Activated CD4-positive, CD25-positive, alpha-beta regulatory T cell treated with anti-CD3 and anti-CD28 coated beads, Interleukin-2, amount 50 U/mL, for 24 hours (primary cell): ENCODE measurements at places on chromosomes 2 and 18.

- no peak for ATAC-seq
These were observed 9.1 kb upstream of the TLK1 start for GRCh38 chr2:171169839-171170238.

- no peak for ATAC-seq
These were observed 233.4 kb upstream of the COPS8 start for GRCh38 chr2:236852100-236852976.

DNA sequence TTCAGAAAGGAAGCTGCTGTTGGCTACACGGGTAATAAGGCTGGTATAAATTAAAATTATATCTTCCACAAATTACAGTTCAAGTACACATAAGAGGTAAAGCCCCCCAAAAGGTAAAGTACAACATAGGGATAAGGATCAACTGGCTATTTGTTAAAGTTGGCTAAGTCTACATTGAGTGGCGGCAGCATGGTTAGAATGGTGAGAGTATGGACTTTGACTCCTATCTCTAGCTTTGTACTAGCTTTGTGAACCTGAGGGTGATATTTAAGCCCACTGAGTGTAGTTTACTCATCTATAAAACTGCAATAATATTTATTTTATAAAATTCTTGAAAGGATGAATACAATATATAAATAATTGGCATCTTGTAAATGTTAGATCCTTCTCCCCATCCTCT lies 542.8 kb downstream of the DSC3 start:
- ATAC-seq = no peak

DNA sequence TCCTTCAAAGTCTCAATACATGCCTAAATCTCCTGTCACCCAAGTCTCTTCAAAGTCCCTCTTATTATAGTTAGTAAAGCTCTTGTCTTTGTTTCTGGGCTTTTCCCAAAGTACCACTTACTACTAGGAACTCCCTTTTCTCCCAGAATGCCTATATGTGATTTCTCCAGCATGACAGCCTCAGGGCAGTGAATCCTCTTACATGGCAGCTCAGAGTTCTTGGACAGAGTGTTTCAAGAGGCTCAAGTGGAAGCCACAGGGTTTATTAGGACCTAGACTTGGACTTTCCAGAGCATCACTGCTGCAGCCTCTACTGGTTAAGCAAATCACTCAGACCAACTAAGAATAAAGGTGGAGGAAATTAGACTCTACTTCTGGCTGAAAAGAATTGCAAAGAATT lies 98.9 kb downstream of the CSRNP3 start:
- ATAC-seq = no peak

- no peak for ATAC-seq
These were observed 639.3 kb downstream of the ADCYAP1 start for GRCh38 chr18:1544016-1544415.

GRCh38 chr2:49029406-49029805 lies 124.9 kb downstream of the FSHR start:
- no peak for ATAC-seq

DNA sequence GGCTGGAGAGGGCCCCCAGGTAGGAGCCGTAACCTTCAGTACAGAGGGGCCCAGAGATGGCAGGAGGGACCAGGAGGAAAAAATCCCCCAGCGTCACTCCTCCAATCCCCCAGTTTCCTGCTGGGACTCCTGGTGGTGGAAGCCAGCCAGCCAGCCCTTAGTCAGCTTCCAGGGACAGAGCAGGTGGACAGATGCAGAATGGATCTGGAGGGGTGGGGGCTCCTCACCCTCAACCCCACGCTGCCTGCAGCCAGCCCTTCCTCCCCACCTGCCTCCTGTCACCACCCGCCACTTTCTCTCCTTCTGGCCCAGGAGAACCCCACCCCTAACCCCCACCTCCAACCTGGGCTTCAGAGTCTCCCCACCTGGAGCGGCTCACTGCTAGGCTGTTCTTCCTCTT lies 21.1 kb downstream of the EMX1 start:
- no peak for ATAC-seq

GRCh38 chr2:130768191-130768855 lies 13.0 kb downstream of the AMER3 start:
- ATAC-seq = no peak

DNA sequence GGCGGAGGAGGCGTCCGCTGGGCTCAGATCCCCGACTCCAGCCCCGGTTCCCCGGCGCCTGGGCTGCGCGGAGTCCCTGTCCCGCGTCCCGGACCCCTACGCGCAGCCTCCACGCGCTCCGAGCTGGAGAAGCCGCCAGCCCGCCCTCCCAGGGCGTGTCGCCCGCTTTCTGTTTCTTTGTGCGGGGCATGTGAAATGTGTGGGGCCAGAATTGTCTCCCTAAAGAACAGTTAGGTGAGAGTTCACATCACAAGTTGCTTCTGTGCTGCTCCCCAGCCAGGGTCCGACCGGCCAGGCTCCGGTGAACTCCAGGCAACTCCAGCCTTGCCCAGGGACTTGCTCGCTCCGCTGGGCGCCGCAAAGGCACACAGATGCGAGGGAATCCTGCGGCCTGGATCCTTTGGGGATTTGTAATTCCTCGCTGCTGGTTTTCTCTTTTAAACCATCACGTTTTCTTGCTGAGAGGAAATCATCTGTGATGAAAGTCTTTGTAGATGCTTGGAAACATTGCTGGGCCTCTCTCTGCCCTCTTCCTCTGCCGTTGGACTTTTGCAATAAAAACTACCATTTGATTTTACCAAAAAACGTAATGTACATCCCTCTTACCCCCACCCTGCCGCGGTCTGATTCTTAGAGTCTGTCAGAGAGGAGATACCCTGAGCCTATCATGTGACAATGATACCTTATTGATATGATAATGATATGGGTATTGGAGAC lies 631 bp downstream of the GYPC start:
- ATAC-seq = peak; percentile 43

GRCh38 chr2:96874198-96874831 lies 4.4 kb upstream of the SEMA4C start:
- peak; percentile 59 for ATAC-seq

GRCh38 chr2:85548608-85548900 lies 9.6 kb downstream of the MAT2A start:
- no peak for ATAC-seq

DNA sequence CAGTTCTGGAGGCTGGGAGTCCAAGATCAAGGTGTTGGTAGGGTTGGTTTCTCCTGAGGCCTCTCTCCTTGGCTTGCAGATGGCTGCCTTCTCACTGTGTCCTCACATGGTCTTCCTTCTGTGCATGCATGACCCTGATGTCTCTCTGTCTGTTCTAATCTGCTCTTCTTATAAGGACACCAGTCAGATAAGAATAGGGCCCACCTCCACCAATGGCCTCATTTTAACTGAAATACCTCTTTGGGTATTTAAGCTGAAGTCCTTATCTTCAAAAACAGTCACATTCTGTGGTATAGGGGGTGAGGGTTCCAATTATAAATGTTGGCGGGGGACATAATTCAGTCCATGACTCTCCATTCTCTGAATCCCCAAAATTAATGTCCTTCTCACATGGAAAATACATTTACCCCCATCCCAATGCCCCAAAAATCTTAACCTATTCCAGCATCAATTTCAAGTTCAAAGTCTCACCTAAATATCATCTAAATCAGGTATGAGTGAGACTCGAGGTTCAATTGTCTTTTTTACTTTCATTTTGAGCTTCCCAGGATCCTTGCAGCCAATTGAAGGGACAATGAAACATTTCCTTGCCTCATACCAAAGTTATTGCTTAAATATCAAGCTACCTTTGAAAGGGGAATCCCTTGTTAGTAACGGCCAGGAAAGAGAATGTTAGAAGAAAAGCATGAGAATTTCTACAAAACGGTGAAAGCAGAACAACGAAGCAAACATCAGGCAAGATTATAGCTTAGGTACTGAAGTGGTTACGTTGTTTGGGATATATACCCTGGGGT lies 20.6 kb upstream of the CNOT11 start:
- ATAC-seq = no peak

DNA sequence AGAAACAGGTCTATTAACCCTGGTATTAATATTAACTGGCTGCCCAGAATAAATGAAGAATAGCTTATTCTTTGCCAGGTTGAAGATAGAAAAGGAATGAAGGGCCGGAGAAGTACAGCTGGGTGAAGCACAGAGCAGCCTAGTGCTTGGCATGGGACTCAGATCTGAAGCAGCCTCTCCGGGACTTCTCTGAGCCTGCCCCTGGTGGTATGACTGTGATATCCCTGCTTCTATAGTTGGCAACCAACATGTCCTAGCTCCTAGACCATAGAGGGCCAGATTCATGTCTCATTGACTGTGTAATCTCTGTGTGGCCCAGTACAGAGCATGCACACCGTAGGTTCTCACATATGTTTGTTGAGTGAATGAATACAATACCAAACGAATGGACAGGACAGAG lies 107.8 kb downstream of the MSH2 start:
- no peak for ATAC-seq

DNA sequence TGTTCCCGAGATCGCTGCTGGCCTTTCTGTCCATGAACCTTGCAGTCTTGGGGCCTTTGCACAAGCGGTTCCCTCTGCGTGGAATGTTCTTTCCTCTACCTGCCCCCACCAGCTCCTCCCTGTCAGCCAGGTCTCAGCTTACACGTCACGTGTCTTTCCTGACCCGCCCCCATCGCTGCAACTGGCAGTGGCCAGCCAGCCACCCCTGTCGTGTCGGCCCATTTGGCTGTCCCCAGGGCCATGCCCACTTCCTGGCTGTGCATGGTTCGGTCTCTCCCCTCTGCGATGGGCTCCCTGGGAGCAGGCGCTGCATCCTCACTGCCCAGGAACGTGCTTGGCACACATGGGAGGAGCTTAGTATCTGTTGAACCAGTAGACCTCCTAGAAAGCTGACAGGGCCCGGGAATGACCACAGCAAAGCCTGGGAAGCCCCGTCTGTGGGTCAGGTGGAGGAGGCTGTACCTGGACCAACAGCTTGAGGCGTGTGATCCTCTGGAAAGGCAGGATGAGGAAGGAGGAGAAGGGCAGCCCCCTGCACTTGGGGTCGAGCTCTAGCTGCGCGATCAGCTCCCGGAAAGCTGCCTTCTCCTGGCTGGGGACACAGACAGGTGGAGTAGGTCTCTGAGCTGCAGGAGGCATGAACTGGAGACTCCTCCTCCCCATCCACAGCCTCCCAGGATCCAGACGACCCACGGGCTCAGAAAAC lies 21.0 kb downstream of the SNORC start:
- no peak for ATAC-seq

GRCh38 chr2:148459377-148459778 lies 185.2 kb upstream of the EPC2 start:
- no peak for ATAC-seq

GRCh38 chr2:224951723-224952481 lies 90.4 kb downstream of the DOCK10 start:
- ATAC-seq = peak; percentile 41

- peak; percentile 65 for ATAC-seq
These were observed at the start of gene CTDP1 for GRCh38 chr18:79679552-79680099. TSS of gene CTDP1 (plus strand) at chr18:79679803. CDS start at chr18:79679948, 145 bp downstream.

- peak; percentile 94 for ATAC-seq
These were observed 11.2 kb downstream of the CASP10 start for GRCh38 chr2:201194097-201194496.

- ATAC-seq = no peak
These were observed 490.9 kb downstream of the TNS1 start for GRCh38 chr2:217511850-217512249.

DNA sequence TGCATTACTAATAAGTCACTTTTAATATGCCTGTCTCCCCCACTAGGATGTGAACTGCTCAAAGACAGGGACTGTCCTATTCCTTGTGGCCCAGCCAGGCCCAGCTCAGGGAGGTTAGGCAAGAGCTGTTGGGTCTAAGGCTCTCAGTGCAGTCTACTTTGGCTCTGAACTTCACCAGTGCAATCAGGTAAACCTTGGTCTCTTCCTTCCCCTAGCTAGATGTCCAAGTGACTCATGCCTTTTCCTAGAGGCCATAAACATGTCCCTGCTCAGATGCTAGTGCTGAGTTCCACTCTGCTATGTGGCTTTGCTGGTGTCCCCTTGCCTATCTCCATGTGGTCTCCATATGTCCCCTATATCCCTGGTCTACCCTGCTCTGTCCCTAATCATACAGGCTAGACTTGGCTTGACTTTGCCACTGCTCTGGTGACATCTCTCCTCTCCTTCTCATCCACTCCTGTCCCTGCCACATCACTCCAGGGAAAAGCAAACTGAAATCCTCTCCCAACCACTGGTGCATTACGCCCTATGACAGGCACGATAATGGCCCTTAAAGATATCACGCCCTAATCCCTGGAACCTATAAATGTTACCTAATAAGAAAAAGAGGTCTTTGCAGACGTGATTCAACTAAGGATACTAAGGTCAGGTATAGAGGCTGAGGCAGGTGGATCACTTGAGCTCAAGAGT lies 45.7 kb upstream of the PPP1CB start:
- no peak for ATAC-seq

- ATAC-seq = no peak
These were observed 494.1 kb upstream of the MEIS1 start for GRCh38 chr2:65940856-65941255.

GRCh38 chr2:54546923-54547720 lies 91.0 kb downstream of the SPTBN1 start:
- no peak for ATAC-seq

DNA sequence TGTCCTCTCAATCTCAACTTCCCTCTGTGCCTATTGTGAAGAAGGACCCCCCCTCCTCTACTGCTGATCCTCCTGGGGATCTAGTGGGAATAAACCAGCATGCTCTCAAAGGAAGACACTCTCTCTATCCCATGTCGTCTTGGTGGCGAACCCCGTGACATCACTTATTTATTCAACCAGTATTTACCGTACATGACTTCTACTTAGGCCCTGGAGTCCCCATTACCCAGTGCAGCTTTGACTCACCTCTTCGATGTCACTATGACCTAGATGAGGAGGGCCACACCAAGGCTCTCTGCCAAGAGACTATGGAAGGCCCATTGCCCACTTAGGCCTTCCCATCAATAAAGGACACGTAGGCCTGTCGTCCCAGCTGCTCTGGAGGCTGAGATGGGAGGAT lies 16.7 kb downstream of the ASPRV1 start:
- no peak for ATAC-seq

DNA sequence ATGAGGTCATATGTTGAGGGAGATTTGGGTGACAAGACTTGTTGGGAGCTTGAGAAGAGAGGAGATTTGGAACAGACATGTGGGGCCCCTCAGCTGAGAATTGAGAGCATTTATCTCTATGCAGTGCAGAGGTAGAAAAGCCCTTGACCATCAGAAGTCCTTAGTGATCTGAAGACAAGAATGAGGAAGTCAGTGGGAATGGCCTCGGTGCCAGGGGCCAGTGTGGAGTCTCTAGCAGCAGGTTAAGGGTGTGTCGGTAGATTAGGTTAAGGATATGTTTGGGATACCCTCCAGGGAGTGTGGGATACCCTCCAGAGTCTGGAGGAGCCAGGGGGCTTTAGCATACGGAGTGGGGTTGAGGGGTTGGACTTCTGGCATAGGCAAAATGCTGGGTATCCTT lies 41.6 kb downstream of the FBXO48 start:
- no peak for ATAC-seq

GRCh38 chr2:19748073-19748375 lies 153.8 kb downstream of the TTC32 start:
- ATAC-seq = no peak
